GM18507 (cell line): ENCODE measurements at places on chromosomes 13 and 19.

DNA sequence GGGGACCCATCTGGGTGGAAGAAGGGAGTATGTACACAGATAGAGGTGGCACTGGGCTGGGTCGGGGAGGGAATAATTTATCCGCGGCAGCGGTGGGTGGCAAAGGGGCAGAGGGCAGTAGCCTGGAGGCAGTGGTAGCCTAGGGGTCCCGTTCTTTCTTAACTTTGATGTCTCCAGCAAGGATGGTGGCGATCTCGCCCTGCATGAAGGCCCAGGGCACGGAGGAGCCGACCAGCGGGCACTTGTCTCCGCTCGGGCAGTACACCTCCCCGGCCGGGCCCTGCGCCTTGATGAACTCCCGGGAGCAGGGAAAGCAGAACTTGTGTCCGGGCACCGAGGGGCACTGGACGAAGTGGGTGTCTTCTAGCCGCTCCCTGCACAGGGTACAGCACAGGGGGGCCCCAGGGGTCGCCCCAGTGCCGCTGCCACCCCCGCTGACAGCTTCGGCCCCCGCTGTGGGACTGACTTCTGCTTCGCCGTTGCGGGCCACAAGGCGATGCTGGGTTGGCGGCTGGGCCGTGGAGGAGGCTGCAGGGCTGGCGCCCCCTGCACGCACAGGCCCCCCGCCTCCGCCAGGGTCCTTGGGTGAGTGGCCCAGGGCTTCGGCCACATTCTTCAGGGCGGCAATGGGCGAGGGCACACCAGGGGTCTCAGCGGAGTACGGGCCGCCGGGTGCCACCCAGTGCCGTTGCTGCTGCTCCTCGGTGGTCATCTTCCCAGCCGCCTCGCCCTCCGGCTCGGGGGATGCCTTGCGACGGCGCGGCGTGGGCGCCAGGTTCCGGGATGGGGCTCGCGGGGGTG, 1.9 kb downstream of the IRF2BP1 start:
- DNase-seq, result no peak

DNA sequence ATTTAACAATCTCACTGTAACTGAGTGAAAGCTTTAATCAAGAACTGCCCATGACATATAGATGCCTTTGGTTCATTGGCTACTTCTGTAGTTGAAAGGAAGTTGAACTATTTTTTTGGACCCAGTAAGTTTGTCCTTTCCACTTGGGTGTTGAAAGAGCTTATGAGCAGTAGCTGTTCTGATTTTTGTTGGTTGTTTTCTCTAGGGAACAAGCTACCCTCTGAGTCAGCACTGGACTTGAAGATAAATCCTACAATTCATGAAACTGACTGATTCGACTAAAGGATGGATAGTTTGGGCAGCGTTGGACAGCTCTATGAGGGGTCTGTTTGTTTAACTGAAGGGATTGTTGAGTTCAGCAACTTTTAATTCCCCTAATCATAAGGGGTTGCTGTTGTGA, 101.0 kb downstream of the PAN3 start:
- no peak for DNase-seq

DNA sequence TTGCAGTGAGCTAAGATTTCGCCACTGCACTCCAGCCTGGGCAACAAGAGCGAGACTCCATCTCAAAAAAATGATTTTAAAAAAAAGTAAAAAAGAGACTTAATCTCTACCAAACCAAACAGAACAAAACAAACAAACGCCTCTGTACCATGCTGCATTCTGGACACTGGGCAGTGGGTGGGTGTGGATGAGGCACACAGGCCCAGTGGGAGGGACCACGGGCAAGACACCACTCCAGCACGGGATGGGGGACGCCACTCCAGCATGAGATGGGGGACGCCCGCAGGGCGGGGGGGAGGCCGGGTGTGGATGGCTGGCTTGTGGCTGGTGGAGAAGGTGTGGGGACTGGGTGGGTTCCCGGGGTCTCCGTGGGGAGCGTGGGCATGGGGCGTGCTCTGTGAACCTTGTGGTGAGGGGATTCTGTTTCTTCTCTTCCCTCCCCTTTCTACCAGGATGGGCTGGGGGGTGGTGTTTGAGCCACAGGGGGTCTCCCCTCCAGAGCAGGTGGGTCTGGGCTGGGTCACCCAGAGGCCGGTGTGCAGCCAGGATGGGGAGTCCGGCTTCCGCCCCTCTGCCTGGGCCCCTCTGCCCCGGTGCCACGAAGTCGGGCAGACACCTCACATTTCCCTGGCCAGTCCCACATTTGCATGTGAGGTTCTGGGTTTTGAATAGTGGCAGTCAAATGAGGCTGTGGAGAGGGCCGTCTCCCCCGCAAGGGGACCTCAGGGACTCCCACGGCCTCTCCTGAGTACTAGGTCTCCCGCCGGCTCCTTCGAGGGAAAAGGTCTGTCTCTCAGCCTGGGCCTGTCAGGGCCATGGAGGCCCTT, 23.9 kb upstream of the MATK start:
- no peak for DNase-seq

DNA sequence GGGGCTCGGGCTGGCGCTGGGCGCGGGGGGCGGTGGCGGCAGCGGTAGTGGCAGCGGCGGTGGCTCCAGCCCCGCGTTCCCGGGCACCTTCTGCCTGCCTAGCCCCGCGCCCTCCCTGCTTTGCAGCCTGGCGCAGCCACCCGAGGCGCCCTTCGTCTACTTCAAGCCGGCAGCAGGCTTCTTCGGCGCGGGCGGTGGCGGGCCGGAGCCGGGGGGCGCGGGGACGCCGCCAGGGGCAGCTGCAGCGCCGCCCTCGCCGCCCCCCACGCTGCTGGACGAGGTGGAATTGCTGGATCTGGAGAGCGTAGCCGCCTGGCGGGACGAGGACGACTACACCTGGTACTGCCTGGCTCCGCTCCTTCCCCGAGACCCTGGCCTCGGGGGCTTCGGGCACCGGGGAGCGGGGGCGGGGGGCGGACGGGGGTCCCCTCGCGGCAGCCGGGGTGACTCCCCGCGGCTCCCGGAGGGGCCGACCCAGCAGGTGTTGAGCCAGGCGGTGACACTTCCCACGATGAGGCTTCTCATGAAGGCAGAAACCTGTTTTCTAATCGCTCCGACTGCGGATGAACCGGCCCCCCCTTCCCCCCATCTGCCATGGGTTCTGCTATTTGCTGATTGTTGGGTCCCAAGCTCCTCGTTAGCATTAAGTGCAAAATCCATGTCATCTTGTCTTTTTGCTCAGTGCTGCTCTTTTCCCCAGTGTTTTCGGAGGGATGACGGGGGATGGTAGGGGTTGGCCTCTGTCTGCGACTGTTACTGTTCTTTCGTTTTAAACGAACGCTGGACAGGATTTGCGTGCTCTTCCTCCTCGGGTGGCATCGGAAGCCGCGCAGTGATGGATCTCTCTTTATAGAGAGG, 943 bp downstream of the SLAIN1 start:
- no peak for DNase-seq

DNA sequence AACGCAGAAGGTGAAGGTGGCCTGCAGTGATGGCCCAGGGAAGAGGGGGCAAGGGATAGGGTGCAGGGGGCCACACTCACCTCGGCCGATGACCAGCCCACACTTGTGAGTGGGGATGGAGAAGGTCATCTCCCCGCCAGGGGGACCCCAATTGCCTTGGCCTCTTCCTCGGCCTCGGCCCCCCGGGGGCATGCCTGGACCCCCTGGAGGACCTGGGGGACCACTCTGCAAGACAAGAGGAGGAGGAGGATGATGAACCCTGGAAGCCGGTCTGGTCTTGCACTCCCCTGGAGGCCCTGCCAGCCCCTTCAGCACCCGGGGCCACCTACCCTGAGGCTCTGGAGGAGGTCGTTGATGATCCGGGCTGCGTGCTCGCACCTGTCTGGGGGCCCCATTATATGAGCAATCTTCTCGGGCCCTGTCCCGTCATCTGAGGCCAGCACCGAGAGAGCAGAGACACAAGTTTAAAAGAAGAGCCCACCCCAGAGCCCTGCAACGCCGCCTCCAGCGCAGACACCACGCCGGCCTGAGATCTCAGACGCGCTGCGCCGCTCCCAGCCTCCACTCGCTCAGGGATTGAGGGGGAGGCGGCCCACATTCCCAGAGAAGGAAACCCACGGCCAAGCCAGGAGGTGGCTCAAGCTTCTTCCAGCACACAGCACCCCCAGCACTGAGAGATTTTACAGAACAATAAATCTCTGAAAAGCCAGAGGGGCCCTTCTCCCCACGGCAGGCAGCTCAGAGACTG, 7.8 kb downstream of the KHSRP start:
- no peak for DNase-seq

- DNase-seq, result no peak
Observed at GRCh38 chr19:16446724-16447368, 24.9 kb downstream of the EPS15L1 start.
